DMS53 (cell line): ENCODE measurements at places on chromosomes 12 and 14.

GRCh38 chr12:40820794-40821484 lies 128.7 kb downstream of the CNTN1 start:
- DNase-seq = peak; percentile 18

- no peak for DNase-seq
These were observed 92.4 kb downstream of the PHLDA1 start for GRCh38 chr12:75939016-75939642.

DNA sequence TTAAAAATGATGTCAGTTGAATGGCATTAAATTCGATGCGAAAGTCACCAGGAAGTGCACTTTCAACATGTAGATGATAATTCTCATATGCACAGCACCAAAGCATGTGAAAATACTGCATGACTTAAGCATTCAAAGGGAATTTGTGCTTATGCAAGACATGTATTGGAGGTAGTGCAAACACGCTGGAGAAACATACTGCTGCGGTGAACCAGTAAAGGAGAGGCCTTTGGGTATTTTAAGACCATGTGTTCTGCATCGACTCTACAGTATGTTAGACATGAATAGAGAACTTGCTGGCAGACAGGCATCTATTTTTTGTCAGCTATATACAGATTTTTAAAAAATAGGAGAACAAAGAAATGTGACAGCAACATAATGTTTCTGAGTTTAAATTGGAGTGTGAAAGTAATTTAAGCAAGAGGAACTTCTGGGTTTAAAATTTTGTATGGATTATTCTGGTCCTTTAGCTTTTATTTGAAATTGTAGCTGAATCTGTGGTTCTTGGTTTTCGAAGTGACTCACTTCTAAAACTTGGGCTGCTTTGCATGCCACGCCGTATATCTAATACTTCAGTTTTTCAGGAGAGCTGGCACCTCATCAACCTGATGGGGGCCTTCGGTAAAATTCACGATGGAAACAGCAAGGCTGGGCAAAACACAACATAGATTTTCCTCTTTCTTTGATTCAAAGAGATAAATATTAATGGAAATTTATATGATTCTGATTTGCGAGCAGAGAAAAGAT lies 408.7 kb downstream of the APAF1 start:
- DNase-seq = no peak

DNA sequence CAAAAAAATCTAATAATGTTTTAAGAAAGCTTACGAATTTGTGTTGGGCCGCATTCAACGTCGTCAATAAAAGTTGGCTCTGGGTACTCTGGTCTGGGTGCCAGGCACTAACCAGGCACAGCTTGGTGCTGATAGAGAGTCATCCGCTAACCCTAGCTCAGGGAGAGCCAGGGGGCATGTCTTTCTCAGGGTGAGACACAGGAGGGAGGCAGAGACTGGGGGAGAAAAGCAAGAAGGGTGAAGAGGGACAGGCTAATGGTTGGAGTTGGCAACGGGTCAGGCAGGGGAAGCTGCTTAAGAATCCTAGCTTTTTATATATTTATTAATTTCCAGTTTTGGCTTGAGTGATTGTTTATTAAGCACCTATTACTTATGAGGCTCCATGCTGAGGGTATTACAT lies 105.0 kb downstream of the CMKLR1 start:
- no peak for DNase-seq

DNA sequence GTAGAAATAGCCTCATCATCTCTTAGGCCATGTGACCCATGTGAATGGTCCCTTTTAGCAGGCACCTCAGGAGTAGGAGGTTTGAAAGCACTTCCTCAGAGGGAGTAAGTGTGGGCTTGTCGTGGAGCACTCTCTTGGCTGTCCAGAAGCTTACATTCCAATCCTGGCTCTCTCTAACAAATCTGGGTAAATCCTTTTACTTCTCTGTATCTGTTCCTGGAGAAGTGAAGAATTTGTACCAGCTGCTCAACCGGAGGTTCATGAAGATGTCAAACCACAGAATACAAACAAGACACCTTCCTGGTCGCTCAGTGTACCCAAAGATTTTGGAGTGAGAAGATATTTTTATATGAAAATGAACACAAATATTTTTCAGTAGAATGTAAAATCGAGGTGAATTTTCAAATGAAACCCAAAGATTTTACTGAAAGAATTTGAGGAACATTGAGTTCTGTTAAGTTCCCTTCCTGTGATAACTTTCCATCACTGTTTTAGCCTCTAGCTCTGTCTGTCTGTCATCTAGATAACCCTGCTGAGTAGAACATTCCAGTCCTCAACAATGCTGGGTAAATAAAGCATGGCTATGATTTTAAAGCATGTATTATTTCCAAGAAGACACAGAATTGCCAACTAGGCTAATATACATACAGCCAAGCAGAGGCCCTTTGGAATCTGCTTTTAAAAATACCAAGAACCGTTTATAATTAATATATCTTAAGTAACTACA lies 263.9 kb upstream of the RGS6 start:
- DNase-seq = no peak

DNA sequence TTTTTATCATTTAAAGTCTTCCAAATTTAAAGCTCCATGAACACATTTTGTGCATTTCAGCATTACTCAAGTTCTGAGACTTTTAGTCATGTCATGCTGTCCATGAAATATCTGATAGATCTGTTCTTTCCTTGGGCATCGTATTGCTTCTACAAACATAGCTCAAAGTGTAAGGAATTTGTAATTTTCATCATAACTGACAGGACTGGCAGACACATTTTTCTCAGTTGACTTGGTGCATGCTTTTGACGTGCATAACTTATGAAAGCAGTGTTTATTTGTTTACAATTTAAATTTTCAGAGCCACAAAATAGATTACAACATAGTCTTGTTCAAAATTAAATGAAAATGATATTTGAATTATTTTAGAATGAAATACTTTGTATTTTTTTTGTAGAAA lies 812.1 kb upstream of the NOVA1 start:
- no peak for DNase-seq

DNA sequence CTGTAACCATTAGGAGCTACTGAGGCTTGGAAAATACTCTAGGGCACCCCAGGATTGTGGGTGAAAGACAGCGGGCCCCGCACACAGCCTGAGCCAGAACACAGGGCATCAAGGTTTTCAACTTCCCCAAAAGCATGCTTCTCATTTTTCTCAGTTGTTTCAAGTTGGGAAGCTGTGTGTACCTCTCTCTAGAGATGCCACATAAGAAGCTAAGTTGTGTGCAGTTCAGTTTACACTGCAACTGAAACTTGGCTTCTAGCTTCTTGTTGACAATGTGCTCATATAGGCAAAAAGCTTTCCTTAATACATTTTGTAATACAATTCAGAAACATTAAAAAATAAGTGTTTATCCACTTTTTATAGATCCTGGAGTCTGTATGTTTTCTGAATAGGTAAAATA lies 88.1 kb upstream of the PTPRR start:
- DNase-seq = no peak

DNA sequence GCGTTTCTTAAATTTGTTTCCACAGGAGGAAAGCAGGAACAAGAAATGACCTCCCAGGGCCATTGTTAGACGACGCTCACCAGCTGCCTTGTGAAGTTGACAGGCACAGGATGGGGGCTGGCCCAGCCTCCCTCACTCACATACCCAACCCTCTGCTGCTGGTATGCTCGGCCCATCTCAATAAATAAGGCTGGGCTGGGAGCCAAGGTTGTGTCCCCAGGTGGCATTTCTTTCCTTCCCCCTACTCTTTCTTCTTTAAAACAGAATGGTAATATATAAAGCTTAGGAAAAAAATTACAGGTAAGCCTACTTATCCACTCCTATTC lies 93.0 kb downstream of the ACTN1 start:
- DNase-seq = no peak

- no peak for DNase-seq
These were observed 115.0 kb downstream of the RPAP3 start for GRCh38 chr12:47590771-47591360.

DNA sequence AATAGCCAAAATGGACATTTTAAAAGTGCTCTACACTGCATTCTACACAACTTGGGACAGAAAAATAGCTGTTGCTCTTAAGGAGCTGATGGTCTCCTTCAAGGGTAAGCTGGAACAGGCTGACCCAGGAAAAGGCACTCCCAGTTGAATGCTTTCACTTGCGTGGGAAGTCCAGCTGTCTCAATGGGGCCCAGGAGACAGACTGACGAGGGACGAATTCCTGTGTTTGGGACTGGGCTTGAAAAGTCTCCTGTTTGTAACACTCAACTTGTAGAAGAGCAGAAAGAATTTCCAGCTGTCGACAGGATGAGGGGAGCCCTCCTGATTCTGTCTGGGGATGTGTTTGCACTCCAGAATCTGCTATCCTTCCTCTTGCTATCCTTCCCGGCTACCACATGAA lies 180.8 kb downstream of the ZFP36L1 start:
- no peak for DNase-seq

GRCh38 chr14:68112442-68112841 lies 292.9 kb downstream of the RAD51B start:
- no peak for DNase-seq

- no peak for DNase-seq
These were observed 90.8 kb downstream of the NTF3 start for GRCh38 chr12:5522432-5523335.

DNA sequence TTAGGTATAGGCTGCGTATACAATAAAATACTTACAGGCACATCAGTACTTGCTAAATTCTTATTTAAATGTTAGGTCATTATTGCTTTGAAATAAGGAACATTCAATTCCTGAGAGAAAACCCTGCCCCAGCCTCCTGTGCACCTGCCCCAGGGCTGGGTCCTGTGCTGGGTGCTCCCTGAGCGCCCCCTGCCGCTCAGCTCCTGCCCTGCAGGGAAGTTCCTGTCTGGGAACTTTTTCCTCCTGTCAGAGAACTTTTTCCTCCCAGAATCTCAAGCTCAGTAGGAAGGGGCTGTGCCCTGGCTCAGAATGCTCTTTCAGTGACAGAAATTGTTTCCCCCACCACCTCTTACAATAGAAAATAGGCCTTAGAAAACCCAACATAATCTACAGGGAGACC lies 751.1 kb downstream of the TMEM121 start:
- DNase-seq = peak; percentile 2

GRCh38 chr14:68413509-68413908 lies 379.4 kb downstream of the ZFP36L1 start:
- no peak for DNase-seq

DNA sequence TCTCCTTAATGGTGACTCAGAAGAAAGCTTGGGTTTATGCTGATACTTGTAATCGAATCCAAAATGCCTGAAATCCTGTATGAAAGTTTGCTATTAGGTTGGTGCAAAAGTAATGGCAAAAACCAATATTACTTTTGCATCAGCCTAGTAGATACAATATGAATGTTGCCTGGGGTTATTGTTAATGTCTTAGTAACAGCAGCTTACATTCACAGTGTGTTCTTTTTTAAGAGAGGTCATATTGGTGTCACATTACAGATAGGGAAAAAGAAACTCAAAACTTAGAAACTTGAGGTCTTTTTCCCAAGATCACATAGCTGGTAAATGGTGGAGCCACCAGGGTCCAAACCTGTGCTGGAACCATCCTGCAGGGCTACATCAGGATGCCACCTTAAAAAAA lies 25.2 kb downstream of the SRGAP1 start:
- DNase-seq = no peak

- no peak for DNase-seq
These were observed 83.1 kb downstream of the AACS start for GRCh38 chr12:125148316-125148715.

GRCh38 chr12:91173124-91173523 lies 9.5 kb downstream of the DCN start:
- no peak for DNase-seq

- no peak for DNase-seq
These were observed 80.6 kb upstream of the GSC start for GRCh38 chr14:94850309-94851211.

GRCh38 chr12:130952171-130952954 lies 1.3 kb upstream of the ADGRD1 start:
- DNase-seq = no peak

- no peak for DNase-seq
These were observed 4.6 kb downstream of the IFI27 start for GRCh38 chr14:94115058-94115591.

GRCh38 chr12:120115692-120116440 lies 687 bp downstream of the RAB35 start:
- DNase-seq = peak; percentile 82

DNA sequence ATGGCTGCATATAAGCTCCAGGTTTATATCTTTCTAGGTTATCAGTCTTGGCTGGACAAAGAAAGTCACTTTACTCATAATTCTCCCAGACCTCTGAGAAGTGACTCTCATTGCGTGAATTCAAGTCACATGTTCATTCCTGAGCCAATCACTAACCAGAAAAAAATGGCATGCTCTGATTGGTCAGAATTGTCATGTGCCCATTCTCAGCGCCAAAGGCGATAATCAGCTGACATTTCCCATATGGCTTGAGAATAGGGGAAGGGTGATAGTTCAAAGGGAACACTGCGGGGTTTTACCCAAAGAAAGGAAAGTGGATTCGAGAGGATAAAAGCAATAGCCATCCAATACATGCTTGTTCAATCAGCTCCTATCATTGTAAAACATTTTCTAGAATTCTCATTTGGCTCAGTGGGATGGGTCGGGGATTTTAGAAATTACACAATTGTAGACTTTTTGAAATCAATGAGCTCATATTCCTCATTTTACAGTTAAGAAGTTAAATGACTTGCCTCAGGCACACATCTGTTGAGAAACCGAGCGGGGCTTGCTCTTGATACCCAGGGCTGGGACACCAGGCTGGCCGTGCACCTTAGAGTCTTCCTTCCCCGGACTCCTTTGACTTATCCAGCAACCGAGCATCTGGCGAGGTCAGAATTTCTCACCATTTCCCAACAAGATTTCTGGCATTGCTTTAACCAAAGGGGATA lies 454.0 kb upstream of the TBX3 start:
- no peak for DNase-seq

DNA sequence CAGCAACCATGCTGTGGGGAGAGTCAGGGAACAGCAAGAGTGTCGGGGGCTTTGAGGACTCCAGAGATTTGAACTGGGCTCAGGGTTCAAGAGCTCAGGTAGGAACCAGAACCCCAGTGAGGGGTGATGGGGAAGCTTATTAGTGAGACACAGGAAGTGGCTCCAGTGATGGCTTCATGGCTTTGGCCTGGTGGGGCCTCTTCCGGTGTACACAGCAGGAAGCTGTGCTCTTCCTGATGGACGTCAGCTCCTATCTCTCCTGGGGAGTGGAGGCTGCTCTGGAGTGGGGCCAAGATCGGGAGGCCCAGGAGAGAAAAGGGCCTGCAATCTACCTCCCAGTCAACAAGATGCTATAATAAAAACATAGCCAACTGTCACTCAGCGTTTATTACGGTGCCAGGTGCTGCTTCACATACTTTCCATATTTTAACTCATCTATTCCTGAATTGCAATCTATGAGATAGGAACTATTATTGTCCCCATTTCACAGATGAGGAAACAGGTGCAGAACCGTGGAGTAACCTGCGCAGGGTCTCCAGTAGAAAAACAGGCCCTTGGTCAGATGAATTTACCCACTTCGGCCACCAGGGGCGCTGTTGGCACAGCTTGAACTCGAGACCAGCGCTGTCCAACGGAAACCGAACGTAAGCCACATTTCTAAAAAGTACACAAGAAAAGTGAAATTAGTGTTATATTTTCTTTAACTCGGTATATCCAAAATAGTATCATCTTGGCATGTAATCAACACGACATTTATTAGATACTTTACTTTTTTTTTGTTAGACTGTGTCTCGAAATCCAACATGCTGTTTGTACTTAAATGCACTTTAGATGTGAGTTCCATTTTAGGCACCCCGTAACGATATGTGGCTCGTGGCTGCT lies 63.6 kb upstream of the DLK1 start:
- DNase-seq = peak; percentile 63
